Sigmoid colon (tissue), 7 donors: ENCODE measurements at places on chromosomes 2 and 18. TPM values are rescaled to one million over a fixed set of nuclear protein-coding genes. Genes with fewer than 3 reads are reported as not detected.

The ASB18 gene
- total RNA-seq = not detected

The CIB4 gene
- not detected for total RNA-seq

- H3K36me3 ChIP-seq = no peaks in the 10 kb centered on the region
- no peak for DNase-seq
- no peaks in the 10 kb centered on the region for H3K27me3 ChIP-seq
- peaks cover 5% of the 10 kb centered on the region for H3K4me1 ChIP-seq
Measured at GRCh38 chr2:150410809-150411208, 76.7 kb downstream of the RND3 start.

DNA sequence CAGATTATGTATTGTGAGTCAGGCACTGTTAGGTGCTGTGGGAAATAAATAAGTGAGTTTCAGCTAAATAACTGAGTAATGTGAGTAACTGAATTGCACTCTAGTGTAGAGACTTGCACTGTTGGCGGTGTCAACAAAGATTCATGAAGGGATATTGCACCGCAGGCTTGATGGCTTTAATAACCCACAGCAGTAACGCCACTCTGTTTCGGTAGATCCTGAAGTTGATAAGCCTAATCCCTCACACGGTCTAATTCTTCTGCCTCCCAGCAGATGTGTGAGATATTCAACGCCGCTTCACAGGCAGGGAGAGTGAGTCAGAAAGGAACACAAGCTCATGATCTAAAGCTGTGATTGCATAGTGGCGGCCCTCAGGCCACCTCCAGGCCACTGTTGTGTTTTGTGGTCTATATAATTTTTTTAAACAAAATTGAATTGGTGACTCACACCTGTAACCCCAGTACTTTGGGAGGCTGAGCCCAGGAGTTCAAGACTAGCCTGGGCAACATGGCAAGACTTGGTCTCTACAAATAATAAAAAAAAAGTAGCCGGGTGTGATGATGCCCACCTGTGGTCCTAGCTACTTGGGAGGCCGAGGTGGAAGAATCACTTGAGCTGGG is 94.3 kb downstream of the LIPG start:
- no peak for DNase-seq
- no peaks in the 10 kb centered on the region for H3K4me1 ChIP-seq
- H3K27me3 ChIP-seq = no peaks in the 10 kb centered on the region
- H3K4me3 ChIP-seq = no peak overlapping the region

- peak overlapping the region; percentile 76 for H3K27ac ChIP-seq
- no peak for DNase-seq
- no peaks in the 10 kb centered on the region for H3K4me1 ChIP-seq
- H3K36me3 ChIP-seq = no peaks in the 10 kb centered on the region
Measured at GRCh38 chr2:189544318-189545042, 36.1 kb downstream of the SLC40A1 start.

GRCh38 chr2:38806015-38806732 is 28.2 kb downstream of the GEMIN6 start:
- no peaks in the 10 kb centered on the region for H3K27me3 ChIP-seq
- no peak for DNase-seq

GRCh38 chr2:62215306-62216064 is 19.6 kb downstream of the B3GNT2 start:
- no peak for DNase-seq
- H3K27me3 ChIP-seq = no peaks in the 10 kb centered on the region
- H3K4me3 ChIP-seq = no peak overlapping the region
- no peaks in the 10 kb centered on the region for H3K36me3 ChIP-seq
- no peak overlapping the region for H3K27ac ChIP-seq
- H3K4me1 ChIP-seq = peaks cover 42% of the 10 kb centered on the region

DNA sequence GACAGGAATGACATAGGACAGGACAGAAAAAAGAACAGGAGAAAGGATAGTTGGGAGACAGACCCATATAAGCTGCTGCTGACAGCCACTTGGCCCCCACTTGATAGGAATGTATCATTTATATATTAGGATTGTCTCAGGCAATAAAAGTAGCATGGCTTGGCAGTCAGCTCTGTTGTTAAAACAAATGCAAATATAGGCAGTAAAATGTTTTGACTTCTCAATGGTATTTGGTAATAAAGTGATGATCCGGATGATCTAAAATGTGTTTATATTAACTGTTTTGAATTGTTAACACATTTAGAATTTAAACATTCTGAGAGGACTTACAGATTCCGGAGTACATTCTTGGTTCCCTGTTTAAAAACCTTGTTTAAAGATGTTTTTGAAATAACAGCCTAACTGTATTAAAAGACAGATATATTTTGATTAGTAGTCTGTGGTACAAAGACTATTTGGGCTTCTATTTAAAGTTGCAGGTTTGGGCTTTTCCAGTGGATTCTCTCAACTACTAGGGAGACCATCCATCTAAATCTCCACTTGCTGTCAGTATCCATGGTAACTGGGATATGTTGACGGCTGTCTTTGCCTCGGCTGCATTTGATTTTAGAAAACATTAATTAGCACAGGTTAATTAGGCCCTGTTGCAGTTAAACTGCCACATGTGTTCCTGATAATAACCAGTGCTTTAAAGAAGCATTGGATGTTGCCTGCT is 147.6 kb downstream of the ESCO1 start:
- H3K4me3 ChIP-seq = no peak overlapping the region
- no peak for DNase-seq
- H3K27ac ChIP-seq = peak overlapping the region; percentile 70
- H3K4me1 ChIP-seq = peaks cover 26% of the 10 kb centered on the region
- no peaks in the 10 kb centered on the region for H3K27me3 ChIP-seq
- H3K36me3 ChIP-seq = no peaks in the 10 kb centered on the region
